ENCODE measurements at places on chromosomes 2 and 18.

DNA sequence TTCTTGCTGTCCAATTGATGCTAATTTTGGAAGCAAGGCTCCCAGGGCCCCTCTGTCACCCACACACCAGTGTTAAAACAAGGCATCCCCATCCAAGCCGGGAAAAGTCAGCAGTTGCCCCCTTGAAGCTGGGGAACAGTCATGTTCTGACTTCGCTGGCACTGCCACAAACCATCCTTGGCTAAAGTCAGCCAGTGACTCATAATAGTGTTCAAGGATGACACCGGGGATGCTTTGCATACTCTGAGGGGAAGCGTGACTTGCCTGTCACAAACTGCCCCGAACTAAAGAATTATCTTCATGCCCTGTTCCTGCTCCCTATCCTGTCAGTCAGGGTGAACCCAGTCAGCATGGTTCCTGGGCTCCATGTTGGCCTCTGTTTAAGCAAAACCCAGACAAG is 37.0 kb downstream of the TGFA start:
- H3K27ac ChIP-seq: no peak overlapping the region
- no peaks in the 10 kb centered on the region for H3K36me3 ChIP-seq

DNA sequence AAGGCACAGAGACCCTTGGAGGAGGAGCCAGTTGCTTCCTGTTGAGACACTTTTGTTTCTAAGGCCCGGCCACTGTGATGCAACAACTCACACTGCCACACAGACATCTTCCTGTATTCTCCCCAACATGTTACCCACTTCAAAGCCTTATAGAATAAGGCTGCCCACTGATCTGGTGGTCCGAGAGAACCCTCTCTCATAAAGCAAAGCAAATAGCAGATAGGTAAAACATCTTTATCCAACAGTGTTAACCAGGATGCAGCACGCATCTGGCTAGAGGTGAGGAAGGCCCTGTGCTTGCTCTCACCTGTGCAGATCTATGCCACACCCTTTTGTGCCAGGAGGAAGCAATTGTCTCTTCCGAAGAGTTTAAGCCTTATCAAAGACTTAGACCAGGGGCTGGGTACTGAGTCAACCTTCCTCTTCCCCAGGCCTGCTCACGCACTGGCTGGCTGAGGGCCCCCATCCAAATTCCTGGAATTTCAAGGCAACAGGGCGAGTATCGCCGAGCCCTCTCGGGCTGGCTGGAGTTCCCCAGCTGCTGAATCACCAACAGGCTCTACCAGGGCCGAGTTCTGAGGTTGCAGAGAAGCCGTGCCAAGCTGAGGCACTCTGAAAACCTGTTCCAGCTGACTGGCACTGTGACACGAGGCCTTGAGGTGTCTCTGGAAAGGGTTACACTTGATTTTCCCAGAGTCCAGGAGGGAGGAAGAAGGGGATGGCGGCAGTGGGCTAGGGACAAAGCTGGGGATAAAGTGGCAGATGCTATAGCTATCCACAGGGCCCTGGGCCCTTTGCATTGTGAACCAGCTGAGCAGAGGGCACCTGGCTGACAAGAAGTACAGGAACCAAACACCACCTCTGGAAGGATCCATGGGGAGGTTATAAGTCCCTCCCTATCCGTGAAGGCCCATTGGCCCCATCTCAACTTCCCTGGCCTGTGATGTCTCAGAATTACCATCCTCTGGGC is 29.3 kb downstream of the TGFA start:
- no peak overlapping the region for H3K4me3 ChIP-seq
- peaks cover 19% of the 10 kb centered on the region for H3K4me1 ChIP-seq
- DNase-seq: peak; percentile 55
- H3K36me3 ChIP-seq: no peaks in the 10 kb centered on the region

GRCh38 chr2:111005307-111005706 is 115.4 kb upstream of the BCL2L11 start:
- no peaks in the 10 kb centered on the region for H3K4me1 ChIP-seq
- no peak overlapping the region for H3K4me3 ChIP-seq
- DNase-seq: no peak

DNA sequence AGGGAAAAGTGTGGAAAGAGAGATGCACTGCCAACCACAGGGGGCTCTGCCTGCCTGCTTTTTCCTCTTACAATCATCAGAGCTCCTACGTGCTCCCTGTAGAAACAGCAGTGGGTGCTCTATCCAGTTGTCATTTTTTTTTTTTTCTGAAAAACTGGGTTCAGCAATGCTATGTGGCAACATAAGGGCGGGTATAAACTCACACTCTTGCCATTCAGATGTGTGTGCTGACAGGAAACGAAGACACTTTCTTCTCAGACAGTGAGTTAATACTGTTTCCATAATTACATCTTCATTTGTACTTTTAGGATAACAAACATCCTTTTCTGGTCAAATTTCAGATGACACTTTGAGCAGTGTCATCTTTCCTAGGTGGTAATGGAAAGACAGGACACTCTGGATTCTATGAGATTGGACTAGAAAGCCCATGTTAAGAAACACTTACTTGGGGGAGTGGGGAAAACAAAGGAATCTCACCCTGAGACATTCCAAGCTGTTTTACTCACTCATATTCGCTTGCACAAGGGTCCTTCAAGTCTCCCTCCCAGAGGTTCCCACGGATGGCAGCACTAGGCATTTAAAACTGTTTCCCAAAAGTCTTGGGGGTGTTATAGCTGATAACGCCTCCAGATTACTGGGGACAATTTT is 41.3 kb downstream of the CCDC93 start:
- peak overlapping the region; percentile 64 for H3K27ac ChIP-seq
- no peak overlapping the region for H3K4me3 ChIP-seq
- peak; percentile 26 for DNase-seq
- no peaks in the 10 kb centered on the region for H3K27me3 ChIP-seq
- H3K36me3 ChIP-seq: peaks cover 59% of the 10 kb centered on the region
- peaks cover 11% of the 10 kb centered on the region for H3K4me1 ChIP-seq

- no peak overlapping the region for H3K27ac ChIP-seq
- H3K4me1 ChIP-seq: no peaks in the 10 kb centered on the region
- H3K4me3 ChIP-seq: no peak overlapping the region
- DNase-seq: no peak
- no peaks in the 10 kb centered on the region for H3K27me3 ChIP-seq
Measured at GRCh38 chr2:182894174-182894573, 27.7 kb upstream of the FRZB start.

DNA sequence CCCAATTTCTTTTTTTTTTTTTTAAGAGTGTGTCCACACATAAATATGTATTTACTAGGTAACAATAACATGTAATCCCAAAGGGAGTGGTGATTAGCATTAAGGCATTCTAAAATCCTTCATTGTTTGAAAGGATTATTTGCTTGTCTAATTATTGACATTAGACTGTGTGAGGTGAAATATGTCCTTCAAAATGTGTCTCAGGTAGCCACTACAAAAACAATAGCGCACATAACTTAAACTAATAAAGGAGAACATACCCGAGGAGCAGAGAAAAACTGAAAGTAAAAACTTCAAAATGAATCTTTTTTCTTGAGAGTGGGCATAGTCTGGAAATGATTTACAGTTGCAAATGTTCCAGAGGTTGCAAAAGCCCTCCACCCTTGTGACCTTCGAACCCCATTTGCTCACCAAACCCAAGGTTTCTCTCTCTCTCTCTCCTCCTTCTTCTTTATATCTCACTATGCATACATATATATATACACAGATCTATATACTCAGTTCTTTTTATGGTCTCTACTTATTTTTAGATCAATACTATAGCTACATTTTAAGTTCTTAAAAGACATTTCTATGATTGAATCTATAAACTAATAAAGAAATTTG is 24.4 kb upstream of the FRZB start:
- H3K27me3 ChIP-seq: no peaks in the 10 kb centered on the region
- H3K27ac ChIP-seq: no peak overlapping the region
- DNase-seq: no peak
- H3K36me3 ChIP-seq: no peaks in the 10 kb centered on the region
- H3K4me1 ChIP-seq: no peaks in the 10 kb centered on the region

- H3K36me3 ChIP-seq: peaks cover 16% of the 10 kb centered on the region
- H3K4me1 ChIP-seq: peaks cover 19% of the 10 kb centered on the region
- H3K4me3 ChIP-seq: no peak overlapping the region
- no peak overlapping the region for H3K27ac ChIP-seq
Measured at GRCh38 chr2:85369500-85369899, 14.9 kb downstream of the ELMOD3 start.

GRCh38 chr2:227717687-227718567 is at the start of gene SLC19A3:
TSS of gene SLC19A3 (minus strand) at chr2:227718028. CDS start at chr2:227702318, 15,710 bp downstream.
- H3K4me3 ChIP-seq: peak within 1 kb of the TSS; percentile 21
- no peak within 1 kb of the TSS for H3K27ac ChIP-seq
- H3K27me3 ChIP-seq: peaks cover 5% of the 10 kb centered on the region
- peak; percentile 53 for DNase-seq
- H3K4me1 ChIP-seq: 0 out of 2 replicates have a peak, but pooled peaks cover 4% of the 10 kb centered on the region

DNA sequence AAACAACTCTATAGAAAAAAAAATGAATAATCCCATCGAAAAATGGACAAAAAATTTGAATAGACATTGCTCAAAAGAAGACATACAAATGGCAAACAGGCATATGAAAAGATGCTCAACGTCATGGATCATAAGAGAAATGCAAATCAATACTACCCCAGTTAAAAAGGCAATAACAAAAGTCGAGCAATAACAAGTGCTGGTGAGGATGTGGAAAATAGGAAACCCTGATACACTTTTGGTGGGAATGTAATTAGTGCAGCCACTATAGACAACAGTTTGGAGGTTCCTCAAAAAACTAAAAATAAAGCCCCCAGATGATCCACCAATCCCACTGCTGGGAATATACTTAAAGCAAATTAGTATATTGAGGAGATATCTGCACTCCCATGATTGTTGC is 701.5 kb downstream of the NUP35 start:
- H3K27ac ChIP-seq: no peak overlapping the region
- no peak for DNase-seq
- H3K27me3 ChIP-seq: no peaks in the 10 kb centered on the region

DNA sequence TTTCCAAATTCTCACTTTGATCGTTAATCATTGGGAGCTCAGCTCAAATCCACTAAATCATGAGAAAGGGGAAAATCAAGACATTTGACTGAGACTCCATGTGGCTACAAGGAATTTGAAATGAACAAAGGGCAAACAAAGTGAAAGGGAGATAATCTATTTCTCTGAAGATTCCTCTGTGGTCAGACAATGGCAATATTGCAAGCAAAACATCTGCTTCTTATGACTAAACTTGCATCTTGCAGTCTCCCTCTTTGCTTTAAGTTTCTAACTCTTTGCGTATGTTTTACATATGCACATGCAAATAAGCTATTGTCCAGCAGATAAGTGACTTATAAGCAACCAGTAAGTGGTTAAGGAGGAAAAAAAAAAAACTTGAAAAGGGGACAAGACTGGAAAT is 299.1 kb upstream of the NXPH2 start:
- H3K4me1 ChIP-seq: peaks cover 8% of the 10 kb centered on the region
- H3K36me3 ChIP-seq: no peaks in the 10 kb centered on the region
- no peak overlapping the region for H3K4me3 ChIP-seq

DNA sequence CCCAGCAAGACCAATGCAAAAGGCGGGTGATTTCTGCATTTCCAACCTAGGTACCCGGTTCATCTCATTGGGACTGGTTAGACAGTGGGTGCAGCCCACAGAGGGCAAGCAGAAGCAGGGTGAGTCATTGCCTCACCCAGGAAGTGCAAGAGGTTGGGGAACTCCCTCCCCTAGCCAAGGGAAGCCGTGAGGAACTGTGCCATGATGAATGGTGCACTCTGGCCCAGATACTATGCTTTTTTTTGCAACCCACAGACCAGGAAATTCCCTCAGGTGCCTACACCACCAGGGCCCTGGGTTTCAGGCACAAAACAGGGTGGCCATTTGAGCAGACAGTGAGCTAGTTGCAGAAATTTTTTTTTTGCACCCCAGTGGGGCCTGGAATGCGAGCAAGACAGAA is 662.6 kb upstream of the ACVR2A start:
- H3K4me3 ChIP-seq: no peak overlapping the region
- DNase-seq: no peak
- no peaks in the 10 kb centered on the region for H3K4me1 ChIP-seq
- H3K36me3 ChIP-seq: no peaks in the 10 kb centered on the region
- H3K27me3 ChIP-seq: no peaks in the 10 kb centered on the region
- no peak overlapping the region for H3K27ac ChIP-seq

DNA sequence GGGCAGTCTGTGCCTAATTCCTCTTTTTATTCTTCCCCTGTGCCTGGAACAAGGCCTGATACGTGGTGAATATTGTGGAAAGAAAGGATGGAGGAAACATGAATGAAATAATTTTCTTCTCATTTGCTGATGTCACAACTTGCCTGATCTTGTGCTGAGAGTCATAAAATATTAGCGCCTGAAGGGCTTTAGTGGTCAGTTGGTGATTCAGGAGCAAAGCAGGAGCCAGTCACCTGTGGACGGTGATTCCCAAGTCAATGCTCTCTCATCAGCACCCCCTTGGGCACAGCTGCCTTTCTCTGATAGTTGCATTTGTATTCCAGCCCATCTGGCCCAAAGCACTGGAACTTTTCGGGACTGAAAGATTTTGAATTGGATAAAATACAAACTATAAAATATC is 502.6 kb upstream of the RAB12 start:
- no peaks in the 10 kb centered on the region for H3K27me3 ChIP-seq
- H3K4me1 ChIP-seq: no peaks in the 10 kb centered on the region
- H3K4me3 ChIP-seq: no peak overlapping the region
- no peak for DNase-seq
- peaks cover 7% of the 10 kb centered on the region for H3K36me3 ChIP-seq

GRCh38 chr2:118671701-118672454 is 175.6 kb downstream of the EN1 start:
- DNase-seq: no peak
- no peak overlapping the region for H3K27ac ChIP-seq
- no peaks in the 10 kb centered on the region for H3K27me3 ChIP-seq
- H3K36me3 ChIP-seq: no peaks in the 10 kb centered on the region
- peaks cover 35% of the 10 kb centered on the region for H3K4me1 ChIP-seq
- no peak overlapping the region for H3K4me3 ChIP-seq

DNA sequence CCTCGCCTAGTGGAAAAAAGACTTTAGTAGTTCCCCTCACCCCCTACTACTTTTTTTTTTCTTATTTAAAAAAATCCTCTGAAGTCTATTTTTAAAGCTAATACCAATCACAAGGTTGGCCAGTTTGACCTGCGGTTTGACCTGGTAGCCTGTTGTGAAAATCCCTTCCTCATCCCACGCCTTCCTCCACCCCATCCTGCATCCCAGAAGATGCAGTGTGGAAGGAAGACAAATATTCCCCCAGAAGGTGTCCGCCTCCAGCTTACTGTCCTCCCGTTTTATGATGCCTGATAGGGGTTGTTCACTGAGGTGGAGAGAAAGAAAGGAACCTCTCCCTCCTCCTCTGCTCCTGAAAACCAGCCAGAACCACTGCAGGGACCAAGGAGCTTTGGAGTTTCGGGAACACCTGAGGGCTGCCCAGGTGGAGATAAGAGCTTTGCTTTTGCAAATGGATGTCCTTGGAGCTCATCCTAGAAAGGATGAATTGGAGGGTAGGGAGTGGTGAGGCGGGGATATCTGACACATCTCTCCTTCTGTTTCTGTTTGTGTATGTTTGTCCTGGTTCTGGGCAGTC is 909 bp downstream of the ATP6V1C2 start:
- no peak overlapping the region for H3K4me3 ChIP-seq
- H3K27ac ChIP-seq: no peak overlapping the region
- H3K4me1 ChIP-seq: peaks cover 18% of the 10 kb centered on the region
- DNase-seq: no peak
- H3K36me3 ChIP-seq: no peaks in the 10 kb centered on the region
